ENCODE measurements at places on chromosomes 2 and 18.

DNA sequence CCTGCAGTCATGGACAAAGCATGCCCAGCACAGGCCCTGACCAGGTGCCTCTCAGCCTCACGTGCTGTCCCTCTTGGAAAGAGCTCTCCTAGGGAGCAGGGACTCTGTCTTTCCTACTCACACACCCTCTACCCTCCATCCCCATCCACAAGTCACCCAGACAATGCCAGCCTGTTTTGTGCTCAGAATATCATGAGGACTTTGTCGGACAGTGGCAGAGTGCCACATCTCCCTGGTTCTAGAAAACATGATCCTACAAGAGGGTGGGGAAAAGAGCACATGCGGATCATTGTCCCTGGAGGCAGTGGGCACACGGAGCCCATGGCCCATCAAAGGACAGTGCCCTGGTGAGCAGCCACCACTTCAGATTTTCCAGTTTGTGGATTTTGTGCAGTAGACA lies 3.7 kb upstream of the MAL start:
- no peak for DNase-seq

- DNase-seq = no peak
Observed at GRCh38 chr2:54966165-54966832, 84.0 kb downstream of the RTN4 start.

DNA sequence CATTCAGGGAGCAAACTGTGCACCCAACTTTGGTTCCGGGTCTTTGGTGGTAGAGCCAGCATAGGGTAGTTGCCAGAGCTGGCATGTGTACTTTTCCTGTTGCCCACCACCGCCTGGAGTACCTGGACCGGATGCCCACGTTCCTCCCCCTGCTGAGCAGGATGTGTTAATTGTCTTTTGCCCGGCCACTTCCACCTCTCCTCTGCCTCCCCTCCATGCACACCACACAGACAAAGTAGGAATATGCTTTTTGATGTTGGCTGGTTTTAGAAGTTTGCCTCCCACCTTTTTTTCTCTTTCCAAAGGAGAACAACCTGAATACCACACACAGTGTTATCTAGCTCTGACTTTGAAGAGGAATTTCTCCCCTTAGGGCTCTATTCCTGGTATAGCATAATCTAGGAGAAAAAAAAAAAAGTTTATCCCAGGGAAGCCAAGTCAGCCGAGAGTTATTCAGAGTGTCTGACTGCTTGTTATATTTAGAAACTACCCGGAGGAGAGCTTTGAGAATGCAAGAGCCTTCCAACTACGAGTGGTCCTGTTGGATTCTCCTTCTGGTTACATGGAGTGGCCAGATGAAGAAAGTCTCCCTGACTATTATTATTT lies 111.9 kb downstream of the SETBP1 start:
- DNase-seq = no peak

GRCh38 chr2:23649819-23650218 lies 264.8 kb downstream of the KLHL29 start:
- DNase-seq = no peak
